ENCODE measurements at places on chromosomes 6 and 20. TPM values are rescaled to one million over a fixed set of nuclear protein-coding genes. Genes with fewer than 3 reads are reported as not detected.

The MED23 gene
- 28.1 TPM for total RNA-seq

DNA sequence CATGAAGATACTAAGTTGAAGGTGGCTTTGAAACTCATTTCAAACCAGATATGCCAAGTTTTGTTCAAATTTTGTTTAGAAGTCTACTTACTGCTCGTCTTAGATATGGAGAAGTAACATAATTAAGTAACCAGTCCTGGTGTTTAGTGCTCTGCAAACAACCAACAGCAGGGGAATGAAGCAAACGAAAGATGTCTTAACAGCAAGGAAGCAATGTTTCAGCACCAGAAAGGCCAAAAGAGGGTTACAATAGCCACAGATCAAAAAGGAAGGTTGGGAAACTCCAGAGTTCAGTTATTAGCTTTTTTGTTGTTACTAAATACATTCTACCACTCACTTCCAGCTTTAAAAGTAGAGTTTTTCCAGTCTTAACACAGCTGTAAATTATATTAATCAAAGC is 45.1 kb downstream of the LHFPL5 start:
- no peak overlapping the region for H3K27ac ChIP-seq
- H3K4me3 ChIP-seq = no peak overlapping the region
- no peaks in the 10 kb centered on the region for H3K4me1 ChIP-seq

The MYBL2 gene
- 0.11 TPM for total RNA-seq

The CLPSL2 gene
- total RNA-seq = not detected

DNA sequence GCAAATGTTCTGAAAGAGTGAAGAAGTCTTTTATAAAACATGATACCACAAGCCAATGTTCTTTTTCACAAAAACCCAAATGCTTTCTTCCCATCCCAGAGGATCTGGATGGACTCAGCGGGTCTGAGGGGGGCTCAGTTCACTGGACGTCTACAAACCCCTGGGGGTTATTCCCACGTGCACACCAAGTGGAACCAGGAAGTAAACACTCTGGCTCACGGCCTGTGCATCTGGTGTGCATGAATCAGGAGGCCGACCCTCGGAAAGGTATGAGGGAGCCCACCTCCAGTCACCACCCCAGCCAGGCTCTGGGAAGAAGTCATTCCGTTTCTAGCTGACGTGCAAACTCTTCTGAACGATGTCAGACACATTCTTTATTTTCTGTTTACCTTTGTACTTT is 252.2 kb downstream of the DLL1 start:
- H3K4me1 ChIP-seq = no peaks in the 10 kb centered on the region
- no peaks in the 10 kb centered on the region for H3K36me3 ChIP-seq
- peak; percentile 11 for DNase-seq
- H3K27ac ChIP-seq = no peak overlapping the region
- no peak overlapping the region for H3K4me3 ChIP-seq

The SFTA2 gene
- total RNA-seq = 0.80 TPM

GRCh38 chr6:10558565-10558964 is 37.4 kb downstream of the GCNT2 start:
- DNase-seq = no peak
- H3K27me3 ChIP-seq = no peaks in the 10 kb centered on the region
- H3K4me1 ChIP-seq = peaks cover 2% of the 10 kb centered on the region

DNA sequence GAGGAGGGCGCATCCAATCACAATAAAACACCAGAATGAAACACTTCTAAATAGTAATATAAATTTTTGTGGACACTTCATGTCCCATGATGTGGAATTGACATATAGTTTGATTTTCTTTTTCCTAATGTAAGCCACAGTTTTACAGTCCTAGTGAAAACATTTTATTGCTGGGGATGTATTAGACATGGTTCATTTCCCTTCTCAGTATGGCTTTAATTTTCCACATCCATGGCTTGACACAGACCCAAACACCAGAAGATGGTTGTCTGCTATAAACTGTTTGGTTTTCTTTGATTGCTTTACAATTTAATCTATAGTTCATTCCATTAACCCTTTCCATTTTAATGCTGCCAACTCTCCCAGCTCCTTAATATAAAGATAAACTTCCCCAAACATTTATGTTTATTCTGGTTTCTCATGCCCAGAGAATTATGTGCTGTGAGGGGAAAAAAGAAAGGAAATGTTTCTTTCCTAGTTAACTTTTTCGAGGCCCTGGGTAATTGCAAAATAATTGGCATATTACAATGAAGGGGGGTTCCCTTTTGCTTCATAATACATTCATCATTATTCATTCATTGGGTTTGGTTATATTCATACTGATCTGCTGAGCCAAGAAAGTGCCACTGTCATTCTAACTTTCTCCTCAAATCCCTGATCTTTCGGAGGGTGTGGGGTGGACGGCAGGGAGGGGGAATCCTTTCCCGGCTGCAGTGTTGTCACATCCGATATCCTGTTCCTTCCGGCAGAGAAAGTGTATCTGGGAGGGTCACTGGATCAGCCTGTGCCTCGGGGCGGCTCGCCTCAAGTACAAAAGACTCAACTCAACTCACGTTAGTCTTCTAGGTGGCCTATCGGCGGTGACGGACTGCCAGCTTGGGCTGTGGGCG is 127.6 kb upstream of the TFAP2D start:
- no peak overlapping the region for H3K4me3 ChIP-seq
- no peak overlapping the region for H3K27ac ChIP-seq
- H3K36me3 ChIP-seq = no peaks in the 10 kb centered on the region
- DNase-seq = no peak
- H3K27me3 ChIP-seq = no peaks in the 10 kb centered on the region

The RREB1 gene
- 50.1 TPM for total RNA-seq

The GHRH gene
- total RNA-seq = not detected

- peaks cover 2% of the 10 kb centered on the region for H3K4me1 ChIP-seq
- H3K27me3 ChIP-seq = no peaks in the 10 kb centered on the region
- no peaks in the 10 kb centered on the region for H3K36me3 ChIP-seq
- H3K4me3 ChIP-seq = no peak overlapping the region
These were observed 85.7 kb upstream of the FOXC1 start for GRCh38 chr6:1524040-1524480.

DNA sequence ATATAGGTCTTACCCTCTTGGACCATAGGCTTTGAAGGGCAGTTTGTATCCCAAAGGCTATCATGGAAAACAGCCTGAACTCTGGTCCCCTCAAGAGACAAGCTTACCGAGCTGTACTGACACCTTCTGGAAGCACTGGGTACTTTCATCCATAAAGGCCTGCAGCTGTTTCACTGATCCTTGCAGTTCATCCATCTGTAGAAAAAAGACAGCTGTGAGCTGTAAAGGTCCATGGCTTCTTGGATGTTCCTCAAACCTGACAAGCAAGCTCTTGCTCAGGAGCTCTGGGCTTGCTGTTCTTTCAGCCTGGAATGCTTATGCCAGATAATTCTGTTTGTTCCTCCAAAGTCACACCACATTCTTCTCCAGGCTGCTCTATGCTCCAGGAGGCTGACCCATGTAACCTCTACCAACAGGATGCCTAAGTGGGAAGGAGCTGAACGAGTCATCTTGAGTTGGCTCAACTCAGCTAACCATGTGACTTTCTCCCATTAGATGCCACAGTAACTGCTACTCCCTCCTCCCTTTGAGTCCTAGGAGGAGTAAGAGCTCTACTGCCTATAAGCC is 8.8 kb upstream of the NDRG3 start:
- H3K4me1 ChIP-seq = no peaks in the 10 kb centered on the region
- no peaks in the 10 kb centered on the region for H3K27me3 ChIP-seq
- H3K36me3 ChIP-seq = no peaks in the 10 kb centered on the region
- no peak overlapping the region for H3K27ac ChIP-seq
- no peak for DNase-seq

The SLC25A27 gene
- 40.8 TPM for total RNA-seq

The C2 gene
- total RNA-seq = 3.5 TPM

The PSORS1C2 gene
- not detected for total RNA-seq

GRCh38 chr6:88120635-88121034 is 45.5 kb downstream of the CNR1 start:
- H3K27me3 ChIP-seq = no peaks in the 10 kb centered on the region
- H3K27ac ChIP-seq = no peak overlapping the region
- H3K36me3 ChIP-seq = no peaks in the 10 kb centered on the region
- H3K4me3 ChIP-seq = no peak overlapping the region
- DNase-seq = no peak
- no peaks in the 10 kb centered on the region for H3K4me1 ChIP-seq

GRCh38 chr20:64082820-64083377 is 1.3 kb downstream of the LKAAEAR1 start:
- H3K36me3 ChIP-seq = no peaks in the 10 kb centered on the region
- H3K4me3 ChIP-seq = no peak overlapping the region
- no peak overlapping the region for H3K27ac ChIP-seq
- no peaks in the 10 kb centered on the region for H3K27me3 ChIP-seq

DNA sequence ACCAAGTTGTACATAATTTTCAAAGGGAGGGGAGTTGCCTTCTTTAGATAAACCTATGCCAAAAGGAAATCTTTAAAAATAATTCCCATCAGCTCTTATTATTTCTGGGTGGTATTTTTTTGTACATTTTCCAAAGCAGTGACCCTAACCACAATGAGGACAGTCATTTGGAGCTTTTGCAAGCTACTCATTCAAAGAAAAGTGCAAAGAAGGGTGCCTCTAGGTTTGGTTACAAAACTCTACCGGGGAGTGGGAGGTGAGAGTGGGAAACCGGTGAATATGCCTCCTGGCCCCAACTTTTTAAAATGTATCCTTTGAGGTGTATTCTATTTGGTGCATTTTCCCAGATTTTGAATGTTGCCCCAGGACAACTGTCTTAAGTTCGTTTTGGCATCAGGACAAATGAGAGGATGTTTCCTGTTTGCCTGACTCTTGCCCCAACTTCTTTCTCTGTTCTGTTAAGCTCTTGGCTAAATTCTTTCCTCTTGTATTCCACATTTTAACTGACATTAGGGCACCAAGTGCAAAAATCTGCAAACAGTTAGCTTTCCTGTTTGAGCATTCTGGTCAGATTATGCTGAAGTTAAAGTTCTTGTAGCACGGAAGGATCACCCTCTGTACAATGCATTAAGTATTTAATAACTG is 78.9 kb downstream of the SLX4IP start:
- no peaks in the 10 kb centered on the region for H3K27me3 ChIP-seq
- H3K4me1 ChIP-seq = peaks cover 15% of the 10 kb centered on the region
- H3K4me3 ChIP-seq = no peak overlapping the region
- no peak overlapping the region for H3K27ac ChIP-seq

DNA sequence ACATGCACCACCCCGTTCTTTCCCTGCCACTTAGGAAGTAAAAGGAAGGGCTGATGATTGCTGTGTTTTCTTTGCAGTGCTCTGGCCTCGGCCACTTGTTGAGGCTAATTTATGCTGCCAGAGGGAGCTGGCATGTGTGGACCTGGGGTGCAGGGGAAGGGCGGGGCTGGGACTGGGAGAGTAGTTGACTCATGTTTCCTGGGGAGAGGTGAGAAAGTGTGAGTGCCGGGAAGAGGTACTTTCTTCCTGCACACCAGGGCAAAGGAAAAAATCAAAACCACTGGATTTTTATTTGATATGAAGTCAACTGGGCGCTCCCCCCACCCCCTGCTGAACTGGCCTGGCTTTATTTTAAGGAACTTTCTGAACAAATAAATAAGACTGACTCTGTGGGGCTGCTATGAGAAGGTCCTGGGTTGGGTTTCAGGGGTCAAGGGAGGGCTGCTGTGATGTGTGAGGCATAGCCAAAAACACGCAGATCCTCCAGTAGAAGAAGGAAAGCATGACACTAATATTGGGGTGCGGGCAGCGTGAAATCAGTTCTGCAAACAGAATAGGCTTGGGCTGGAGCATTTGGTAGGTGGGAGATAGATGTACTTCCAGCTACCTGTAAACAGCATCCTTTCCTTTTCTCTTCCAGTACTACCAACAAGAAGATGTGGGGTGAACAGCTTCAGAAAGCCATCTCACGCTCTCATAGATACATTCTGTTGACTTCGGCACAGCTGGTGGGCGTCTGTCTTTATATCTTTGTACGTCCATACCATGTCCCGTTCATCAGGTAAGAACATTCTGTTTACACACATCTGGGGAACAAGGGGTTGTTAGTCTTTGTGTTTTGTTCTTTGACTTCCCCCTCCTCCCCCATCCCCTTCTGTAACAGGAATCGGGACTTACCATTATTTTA is 87.5 kb downstream of the SYNJ2 start:
- peaks cover 7% of the 10 kb centered on the region for H3K4me1 ChIP-seq
- H3K36me3 ChIP-seq = no peaks in the 10 kb centered on the region
- no peak overlapping the region for H3K4me3 ChIP-seq
- H3K27me3 ChIP-seq = no peaks in the 10 kb centered on the region
- no peak overlapping the region for H3K27ac ChIP-seq

GRCh38 chr20:57080796-57081195 is 185.6 kb downstream of the BMP7 start:
- H3K4me1 ChIP-seq = no peaks in the 10 kb centered on the region
- no peaks in the 10 kb centered on the region for H3K36me3 ChIP-seq
- DNase-seq = no peak
- no peak overlapping the region for H3K4me3 ChIP-seq
- H3K27me3 ChIP-seq = no peaks in the 10 kb centered on the region
- no peak overlapping the region for H3K27ac ChIP-seq

GRCh38 chr20:59810449-59811187 is 122.8 kb downstream of the SYCP2 start:
- no peaks in the 10 kb centered on the region for H3K36me3 ChIP-seq
- H3K27me3 ChIP-seq = no peaks in the 10 kb centered on the region
- peaks cover 5% of the 10 kb centered on the region for H3K4me1 ChIP-seq
- no peak for DNase-seq
- no peak overlapping the region for H3K27ac ChIP-seq

The CCN6 gene
- 2.2 TPM for total RNA-seq

DNA sequence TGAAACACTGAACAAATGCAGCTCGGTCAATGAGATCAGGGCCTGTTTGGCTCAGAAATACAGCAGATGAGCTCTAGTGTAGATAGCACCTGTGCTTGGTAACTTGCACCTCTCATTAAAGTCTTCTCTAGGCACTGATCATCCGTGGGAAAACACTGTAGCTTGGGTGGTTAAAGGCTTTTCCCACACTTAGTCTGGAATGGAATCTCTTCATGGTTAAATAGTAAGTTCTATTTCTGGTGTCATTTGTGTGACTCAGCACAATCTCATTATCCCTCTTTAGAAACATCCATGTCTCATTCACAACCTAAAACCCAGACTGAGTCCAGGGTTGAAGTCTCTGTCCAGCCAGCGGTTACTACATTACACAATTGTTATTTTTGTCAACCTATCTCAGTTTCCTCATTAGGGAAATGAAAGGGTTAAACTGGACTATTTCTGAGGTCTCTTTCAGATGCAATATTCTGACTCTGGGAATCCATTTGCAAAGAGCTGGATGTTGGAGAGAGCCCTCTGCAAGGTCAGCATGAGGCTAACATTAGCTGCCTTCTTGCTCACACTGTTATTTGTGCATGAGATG is 125.0 kb downstream of the ZDHHC14 start:
- no peak overlapping the region for H3K27ac ChIP-seq
- no peak overlapping the region for H3K4me3 ChIP-seq
- H3K27me3 ChIP-seq = no peaks in the 10 kb centered on the region
- H3K36me3 ChIP-seq = no peaks in the 10 kb centered on the region

DNA sequence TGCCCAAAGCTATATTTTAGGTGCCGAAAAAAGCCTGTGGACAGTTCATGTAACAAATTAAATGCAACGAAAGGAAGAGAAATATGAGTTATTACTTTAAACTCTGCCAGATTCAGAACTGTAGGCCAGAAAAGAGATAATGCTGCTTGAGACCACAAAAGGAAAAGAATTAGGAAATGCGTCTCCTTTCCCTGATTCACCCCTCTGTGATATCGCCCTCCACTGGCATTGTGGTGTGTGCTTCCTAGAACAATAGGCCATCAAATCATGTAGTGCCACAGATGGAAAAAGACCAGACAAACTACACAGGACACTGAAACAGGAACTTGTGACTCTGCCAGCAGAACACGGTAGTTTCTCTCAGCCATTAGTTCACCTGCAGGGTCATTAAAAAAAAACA is 14.7 kb upstream of the LAMA4 start:
- peaks cover 1% of the 10 kb centered on the region for H3K4me1 ChIP-seq
- H3K36me3 ChIP-seq = no peaks in the 10 kb centered on the region
- no peak for DNase-seq
- H3K27me3 ChIP-seq = no peaks in the 10 kb centered on the region
- no peak overlapping the region for H3K27ac ChIP-seq

Data from ovary (tissue), 10 donors.